Uterine smooth muscle cell (primary cell): ENCODE measurements at places on chromosomes 3 and 15. TPM values are rescaled to one million over a fixed set of nuclear protein-coding genes. Genes with fewer than 3 reads are reported as not detected.

PRSS50 gene
- 0.12 TPM in 1 of 2 replicates, not detected in the other for total RNA-seq

PIERCE2 gene
- 0.55 and 1.6 TPM in 2 replicates for total RNA-seq

MYO5C gene
- total RNA-seq, result under 0.01 and 0.22 TPM in 2 replicates

CCDC80 gene
- total RNA-seq, result 134 and 363 TPM in 2 replicates

COL7A1 gene
- 46.3 and 70.9 TPM in 2 replicates for total RNA-seq

MPI gene
- 59.5 and 65.6 TPM in 2 replicates for total RNA-seq

TGM5 gene
- total RNA-seq, result not detected in 2 replicates

GLDN gene
- 0.22 and 0.37 TPM in 2 replicates for total RNA-seq

GREM1 gene
- total RNA-seq, result 94.3 and 684 TPM in 2 replicates

SENP5 gene
- 44.4 and 52.4 TPM in 2 replicates for total RNA-seq

HCLS1 gene
- total RNA-seq, result 2.1 and 2.5 TPM in 2 replicates

INKA1 gene
- 3.7 and 5.4 TPM in 2 replicates for total RNA-seq

NANOGP8 gene
- total RNA-seq, result not detected in 2 replicates

GPR156 gene
- total RNA-seq, result 0.37 and 0.55 TPM in 2 replicates

SLC27A2 gene
- total RNA-seq, result 0.22 and 0.50 TPM in 2 replicates

OR5H15 gene
- total RNA-seq, result not detected in 2 replicates

ZNF774 gene
- total RNA-seq, result 1.1 and 2.5 TPM in 2 replicates
